GM12865 (cell line): ENCODE measurements at places on chromosomes 16 and 17.

GRCh38 chr16:16096121-16096857 lies 127.0 kb downstream of the ABCC6 start:
- DNase-seq, result no peak

DNA sequence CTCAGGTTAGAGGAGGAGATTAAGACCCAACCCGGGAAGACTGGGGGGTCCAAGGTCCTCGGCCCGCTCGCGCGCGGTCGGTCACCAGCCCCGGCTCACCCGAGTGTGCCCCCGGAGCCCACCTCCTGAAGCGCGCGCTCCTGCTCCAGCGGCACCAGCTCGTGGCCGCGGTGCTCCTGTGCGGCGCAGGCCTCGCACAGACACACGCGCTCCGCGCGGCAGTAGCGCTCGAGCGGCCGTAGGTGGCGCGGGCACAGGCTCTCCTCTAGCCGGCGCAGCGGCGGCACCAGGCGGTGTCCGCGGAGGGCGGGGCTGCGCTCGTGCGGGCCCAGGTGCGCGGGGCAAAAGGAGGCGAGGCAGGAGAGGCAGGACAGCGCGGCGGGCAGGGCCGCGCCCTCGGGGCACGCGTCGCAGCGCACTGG lies 618 bp downstream of the TRIM47 start:
- DNase-seq, result peak; percentile 78

GRCh38 chr17:48722201-48722907 lies at the start of gene PRAC1:
Gene PRAC1 (minus strand): TSS chr17:48722518. CDS start chr17:48722392, 126 bp downstream.
- no peak for DNase-seq

GRCh38 chr16:31182391-31182790 lies 2.5 kb downstream of the FUS start:
- DNase-seq, result no peak

DNA sequence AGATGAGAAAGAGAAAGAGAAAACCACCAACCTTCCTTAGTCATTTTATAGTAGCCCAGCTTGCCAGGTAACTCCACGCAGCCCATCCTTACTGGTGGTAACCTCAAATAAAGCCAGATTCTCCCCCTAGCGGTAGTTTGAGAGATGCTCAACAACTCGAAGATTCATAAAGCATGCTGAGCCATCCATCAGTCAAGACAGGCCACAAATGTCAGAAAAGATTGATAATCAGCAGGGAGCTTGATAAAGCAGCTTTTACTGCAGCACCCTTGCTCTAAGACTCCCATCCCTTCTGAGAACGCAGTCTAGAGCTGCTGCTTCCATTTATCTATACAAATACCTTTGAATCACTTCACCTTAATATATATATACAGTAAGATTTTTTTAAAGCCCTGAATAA lies 451.5 kb upstream of the HSBP1 start:
- peak; percentile 63 for DNase-seq

GRCh38 chr17:6437466-6437865 lies 2.5 kb upstream of the AIPL1 start:
- DNase-seq, result no peak

DNA sequence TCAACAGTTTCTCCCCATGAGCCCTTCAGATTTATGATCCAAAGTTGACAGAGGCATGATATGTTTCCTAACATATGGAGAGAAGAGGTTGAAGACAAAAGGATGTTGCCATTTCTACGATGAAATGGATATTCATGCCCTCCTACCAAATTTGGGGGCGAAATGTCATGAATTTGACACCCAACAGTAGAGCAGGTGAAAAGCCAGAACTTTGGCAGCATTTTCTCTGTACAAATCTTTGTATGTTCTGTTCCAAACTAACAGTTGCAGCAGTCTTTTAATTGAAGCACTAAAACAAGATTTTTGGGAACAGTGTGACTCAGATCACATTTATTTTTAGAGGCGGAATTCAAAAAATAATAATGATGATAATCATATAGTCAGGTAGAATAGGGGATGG lies 130.1 kb downstream of the TRIM37 start:
- no peak for DNase-seq
